ENCODE measurements at places on chromosomes 16 and 17.

- DNase-seq = no peak
Measured at GRCh38 chr16:65120461-65120830, 1.4 kb downstream of the CDH11 start.

GRCh38 chr17:75228305-75228704 is 22.8 kb downstream of the NUP85 start:
- DNase-seq = no peak

DNA sequence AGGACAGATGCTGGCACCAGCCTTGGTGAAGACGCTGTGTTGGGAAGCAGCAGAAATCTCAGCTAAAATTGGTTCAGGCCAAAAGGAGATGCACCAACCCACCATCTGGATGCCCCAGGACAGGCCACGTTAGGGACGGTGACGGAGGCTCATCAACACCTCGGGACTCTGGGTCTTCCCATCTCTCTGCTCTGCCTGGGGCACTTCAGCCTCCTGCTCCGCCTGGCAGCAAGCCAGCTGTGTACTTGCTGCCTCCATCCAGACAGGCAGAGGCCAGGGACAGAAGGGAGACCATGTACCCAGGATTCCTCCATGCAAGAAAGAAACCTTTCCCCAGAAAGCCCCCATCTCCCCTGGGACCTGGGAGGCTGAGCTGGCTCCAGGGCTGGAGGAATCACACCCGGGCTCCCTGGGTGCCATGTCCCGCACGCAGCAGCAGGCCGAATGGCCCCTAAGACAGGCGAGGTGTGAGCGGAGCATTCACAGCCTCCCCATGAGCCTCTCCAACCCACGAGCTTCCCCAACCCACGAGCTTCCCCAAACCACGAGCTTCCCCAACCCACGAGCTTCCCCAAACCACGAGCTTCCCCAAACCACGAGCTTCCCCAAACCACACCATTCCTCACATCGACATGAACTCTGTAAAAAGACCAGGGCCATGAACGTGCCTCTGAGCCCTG is 274.5 kb downstream of the C16orf95 start:
- no peak for DNase-seq

DNA sequence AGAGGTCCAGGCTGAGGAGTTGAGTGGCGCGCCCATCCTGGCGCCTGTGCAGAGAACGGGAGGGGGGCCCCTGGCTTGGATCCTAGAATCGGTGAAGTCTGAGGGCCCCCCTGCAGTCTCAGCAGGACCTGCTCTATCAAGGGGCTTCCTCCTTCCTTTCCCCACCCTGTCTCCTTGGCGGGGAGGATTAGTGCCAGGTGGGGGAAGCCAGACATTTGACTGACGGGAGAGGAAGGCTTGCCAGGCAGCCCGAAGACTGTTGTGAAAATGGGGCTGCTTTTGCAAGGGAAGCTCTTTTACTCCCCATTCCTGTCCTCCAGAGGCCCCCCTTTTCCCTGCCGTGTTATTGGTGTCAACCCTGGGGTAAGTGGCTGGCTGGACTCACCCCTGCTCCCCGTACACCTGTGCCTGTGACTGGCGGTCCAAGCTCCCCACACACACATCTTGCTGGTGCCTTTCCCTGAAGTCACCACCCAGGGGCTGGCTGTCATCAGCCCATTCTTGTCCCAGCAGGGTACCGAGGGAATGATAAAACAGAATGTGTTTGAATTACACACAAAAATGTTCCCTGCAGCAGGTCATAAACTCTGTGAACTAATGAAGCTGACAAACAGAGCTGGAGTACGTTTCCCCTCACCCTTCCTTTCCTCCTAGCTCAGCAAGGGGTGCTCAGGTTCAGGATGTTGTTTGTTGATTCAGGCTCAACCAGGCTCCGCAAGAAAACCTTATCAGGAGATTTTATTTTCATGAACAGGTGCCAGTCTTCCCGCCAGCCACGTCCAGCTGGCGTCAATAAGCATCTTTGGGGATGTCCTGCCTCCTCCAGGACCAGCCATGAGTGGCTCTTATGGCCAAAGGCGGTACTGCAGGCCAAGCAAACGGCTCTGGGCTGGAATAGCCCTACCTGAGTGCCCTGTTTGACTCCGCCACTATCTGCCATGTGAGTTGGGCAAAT is 4.4 kb upstream of the ARMC7 start:
- DNase-seq = peak; percentile 80

DNA sequence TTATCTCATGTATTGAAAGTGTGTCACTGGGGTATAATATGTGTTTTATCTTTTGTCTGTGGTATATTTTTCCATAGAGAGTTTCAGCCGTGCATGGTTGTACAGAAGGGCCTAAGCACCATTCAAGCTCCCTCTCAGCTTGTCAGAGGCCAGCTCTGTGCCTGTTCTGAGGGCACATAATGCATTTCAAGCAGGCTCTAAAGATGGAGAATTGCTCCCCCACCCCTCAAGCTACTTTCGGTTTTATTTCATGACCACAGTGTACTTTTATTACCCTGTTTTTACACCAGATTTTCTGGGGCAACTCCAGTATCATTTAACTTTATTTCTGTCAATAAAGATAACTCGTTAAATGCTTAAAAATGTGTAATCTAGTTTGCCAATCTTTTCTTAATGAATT is 131.7 kb downstream of the SHISA6 start:
- DNase-seq = no peak

- no peak for DNase-seq
Measured at GRCh38 chr17:4204190-4204589, 59.6 kb downstream of the ANKFY1 start.

- DNase-seq = peak; percentile 66
Measured at GRCh38 chr17:20063665-20064648, 54.8 kb downstream of the SPECC1 start.

- no peak for DNase-seq
Measured at GRCh38 chr17:58351182-58351581, 819 bp downstream of the SUPT4H1 start.

- no peak for DNase-seq
Measured at GRCh38 chr17:56822725-56823124, 11.0 kb downstream of the C17orf67 start.

GRCh38 chr16:57763285-57764005 is 27.9 kb downstream of the KATNB1 start:
- DNase-seq = no peak

GRCh38 chr17:70109497-70109896 is 34.5 kb downstream of the KCNJ16 start:
- DNase-seq = no peak

GRCh38 chr17:76880971-76881370 is 12.8 kb downstream of the MGAT5B start:
- DNase-seq = no peak

DNA sequence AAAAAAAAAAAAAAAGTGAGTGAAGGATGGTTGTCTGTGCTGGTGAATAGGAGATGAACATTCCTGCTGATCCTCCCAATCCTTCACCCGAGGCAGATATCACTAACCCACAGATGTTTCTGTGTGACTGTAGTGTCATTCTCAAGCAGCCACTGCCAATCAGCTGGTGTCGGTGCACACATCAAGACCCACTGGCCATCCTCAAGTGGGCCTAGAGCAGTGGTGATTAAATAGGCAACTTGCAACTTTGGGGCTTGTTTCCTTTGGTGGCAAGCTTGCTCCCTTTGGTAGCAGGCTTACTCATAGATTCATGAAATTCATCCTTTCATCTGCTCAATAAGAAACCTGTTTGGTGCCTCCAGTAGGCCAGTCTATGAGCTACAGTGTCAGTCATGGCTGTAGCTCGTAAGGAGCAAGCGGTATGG is 51.1 kb upstream of the LGALS9 start:
- no peak for DNase-seq

GRCh38 chr16:64425381-64425780 is 696.5 kb downstream of the CDH11 start:
- no peak for DNase-seq

DNA sequence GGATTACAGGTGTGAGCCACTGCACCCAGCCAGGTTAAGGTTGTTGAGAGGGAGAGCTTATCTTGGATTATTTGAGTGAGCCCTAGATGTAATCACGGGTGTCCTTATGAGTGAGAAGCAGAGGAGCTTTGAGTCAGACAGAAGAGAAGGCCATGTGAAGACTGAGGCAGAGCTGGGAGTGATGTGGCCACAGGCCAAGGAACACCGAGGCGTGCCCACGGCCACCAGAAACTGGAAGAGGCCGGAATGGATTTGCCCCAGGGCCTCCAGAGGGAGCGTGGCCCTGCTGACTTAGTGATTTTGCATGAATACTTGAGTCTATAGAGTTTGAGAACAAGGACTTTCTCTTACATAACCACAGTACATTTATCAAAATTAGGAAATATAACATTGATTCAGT is 137.7 kb downstream of the RPTOR start:
- no peak for DNase-seq

DNA sequence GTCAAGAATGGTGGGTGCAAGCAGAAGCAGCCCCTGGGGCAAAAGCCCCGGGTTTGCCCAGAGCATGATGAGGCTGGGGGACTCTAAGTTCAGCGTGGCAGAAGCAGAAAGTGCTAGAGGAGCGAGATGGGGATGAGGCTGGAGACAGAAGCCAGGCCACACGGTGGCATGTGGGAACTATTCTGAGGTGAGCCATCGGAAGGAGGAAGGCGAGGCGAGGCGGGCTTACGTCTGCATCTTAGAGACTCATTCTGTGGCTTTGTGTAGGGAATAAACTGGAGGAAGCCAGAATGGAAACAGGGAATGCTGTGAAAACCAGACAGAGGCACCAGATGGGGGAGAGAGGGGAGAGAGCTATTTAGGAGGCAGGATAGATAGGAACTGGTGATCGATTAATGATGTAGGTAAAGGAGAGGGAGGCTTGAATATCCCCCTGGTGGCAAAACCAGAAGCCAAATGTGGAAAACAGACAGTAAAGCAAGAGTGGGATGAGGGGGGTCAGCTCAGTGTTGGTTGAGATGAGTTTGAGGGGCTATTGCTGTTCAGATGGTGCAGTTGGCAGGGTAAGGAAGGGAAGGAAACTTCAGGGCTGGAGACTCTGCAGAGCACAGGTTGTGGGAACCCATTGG is 3.1 kb upstream of the TNFSF13 start:
- DNase-seq = no peak

- DNase-seq = no peak
Measured at GRCh38 chr17:79116575-79117368, 42.1 kb downstream of the ENGASE start.

GRCh38 chr16:48905632-48906505 is 295.9 kb upstream of the N4BP1 start:
- DNase-seq = no peak

DNA sequence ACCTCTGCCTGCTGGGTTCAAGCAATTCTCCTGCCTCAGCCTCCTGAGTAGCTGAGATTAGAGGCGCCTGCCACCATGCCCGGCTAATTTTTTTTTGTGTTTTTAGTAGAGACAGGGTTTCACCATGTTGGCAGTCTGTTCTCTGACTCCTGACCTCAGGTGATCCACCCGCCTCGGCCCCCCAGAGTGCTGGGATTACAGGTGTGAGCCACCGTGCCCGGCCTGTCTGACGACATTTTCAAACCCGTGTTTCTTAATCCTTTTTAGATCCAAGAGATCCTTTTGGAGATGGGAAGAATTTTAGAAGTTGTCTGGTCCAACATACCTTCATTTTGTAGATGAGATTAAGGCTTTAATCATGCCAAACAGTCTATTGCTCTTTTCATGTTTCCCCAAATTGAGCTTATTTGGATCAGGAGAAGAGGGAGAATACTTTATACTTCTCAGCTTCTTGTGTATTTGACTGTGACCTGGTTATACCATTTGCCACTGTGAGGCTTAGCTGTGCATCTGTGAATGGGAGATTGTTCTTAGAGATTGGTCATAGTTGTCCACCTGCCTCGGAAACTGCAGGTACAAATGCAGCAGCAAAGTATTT is 25.8 kb downstream of the USP10 start:
- DNase-seq = no peak

GRCh38 chr17:67753026-67753425 is 35.3 kb downstream of the NOL11 start:
- no peak for DNase-seq

DNA sequence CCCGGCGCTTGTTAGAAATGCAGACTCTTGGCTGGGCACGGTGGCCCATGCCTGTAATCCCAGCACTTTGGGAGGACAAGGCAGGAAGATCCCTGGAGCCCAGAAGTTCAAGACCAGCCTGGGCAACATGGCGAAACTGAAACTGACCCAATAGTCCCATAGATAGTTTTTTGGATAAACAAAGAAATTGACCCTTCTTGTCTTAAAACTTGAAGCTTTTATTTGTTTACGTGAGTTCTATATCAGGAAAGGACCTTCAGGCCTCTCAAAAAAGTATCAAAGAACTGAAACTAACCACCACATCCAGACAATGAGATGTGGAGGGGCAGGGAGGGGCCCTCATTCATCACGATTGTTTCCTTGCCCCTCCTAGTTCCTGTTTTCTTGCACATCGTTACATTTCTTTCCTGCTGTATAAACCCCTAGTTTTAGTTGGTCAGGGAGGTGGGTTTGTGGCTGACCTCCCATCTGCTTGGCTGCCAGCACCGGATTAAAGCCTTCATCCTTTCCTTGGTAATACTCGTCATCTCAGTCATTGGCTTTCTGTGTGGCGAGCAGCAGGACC is 29.9 kb upstream of the PRM1 start:
- DNase-seq = no peak

- no peak for DNase-seq
Measured at GRCh38 chr17:66185862-66186261, 6.1 kb downstream of the CEP112 start.

DNA sequence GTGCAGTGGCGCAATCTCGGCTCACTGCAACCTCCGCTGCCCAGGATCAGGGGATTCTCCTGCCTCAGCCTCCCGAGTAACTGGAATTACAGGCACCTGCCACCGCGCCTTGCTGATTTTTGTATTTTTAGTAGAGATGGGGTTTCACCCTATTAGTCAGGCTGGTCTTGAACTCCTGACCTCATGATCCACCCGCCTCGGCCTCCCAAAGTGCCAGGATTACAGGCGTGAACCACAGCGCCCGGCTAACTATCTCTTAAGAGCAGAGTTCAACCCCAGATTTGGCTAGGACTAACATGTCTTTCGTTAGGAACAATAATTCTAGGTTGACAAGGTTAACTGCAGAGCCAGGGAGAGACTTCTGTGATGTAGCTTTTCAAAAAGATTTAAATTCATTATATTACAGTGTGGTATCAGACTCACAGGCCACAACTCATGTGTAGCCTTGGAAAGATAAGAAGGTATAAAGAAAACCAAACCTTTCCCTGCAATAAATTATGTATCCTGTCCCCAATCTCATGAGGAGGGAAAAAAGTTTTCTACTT is 4.3 kb downstream of the CHTF8 start:
- peak; percentile 13 for DNase-seq

- DNase-seq = no peak
Measured at GRCh38 chr16:54655121-54655590, 275.5 kb upstream of the IRX5 start.

- peak; percentile 38 for DNase-seq
Measured at GRCh38 chr17:4710693-4711634, 532 bp downstream of the ARRB2 start.

GRCh38 chr16:53881371-53881770 is 177.4 kb downstream of the FTO start:
- no peak for DNase-seq
